ENCODE measurements at places on chromosomes 6 and 20. TPM values are rescaled to one million over a fixed set of nuclear protein-coding genes. Genes with fewer than 3 reads are reported as not detected.
A peak's percentile ranks its signal among the peaks of the same experiment; 100 is the strongest.

Gene OPRM1
- total RNA-seq, result not detected

Gene EYS
- not detected for total RNA-seq

Gene FOXC1
- not detected for total RNA-seq

Gene XKR7
- total RNA-seq, result not detected

GRCh38 chr6:169428532-169428931 is 174.9 kb upstream of the THBS2 start:
- DNase-seq, result no peak
- H3K27me3 ChIP-seq, result peaks cover 1% of the 10 kb centered on the region
- no peak overlapping the region for H3K27ac ChIP-seq
- no peaks in the 10 kb centered on the region for H3K36me3 ChIP-seq
- H3K4me1 ChIP-seq, result no peaks in the 10 kb centered on the region

DNA sequence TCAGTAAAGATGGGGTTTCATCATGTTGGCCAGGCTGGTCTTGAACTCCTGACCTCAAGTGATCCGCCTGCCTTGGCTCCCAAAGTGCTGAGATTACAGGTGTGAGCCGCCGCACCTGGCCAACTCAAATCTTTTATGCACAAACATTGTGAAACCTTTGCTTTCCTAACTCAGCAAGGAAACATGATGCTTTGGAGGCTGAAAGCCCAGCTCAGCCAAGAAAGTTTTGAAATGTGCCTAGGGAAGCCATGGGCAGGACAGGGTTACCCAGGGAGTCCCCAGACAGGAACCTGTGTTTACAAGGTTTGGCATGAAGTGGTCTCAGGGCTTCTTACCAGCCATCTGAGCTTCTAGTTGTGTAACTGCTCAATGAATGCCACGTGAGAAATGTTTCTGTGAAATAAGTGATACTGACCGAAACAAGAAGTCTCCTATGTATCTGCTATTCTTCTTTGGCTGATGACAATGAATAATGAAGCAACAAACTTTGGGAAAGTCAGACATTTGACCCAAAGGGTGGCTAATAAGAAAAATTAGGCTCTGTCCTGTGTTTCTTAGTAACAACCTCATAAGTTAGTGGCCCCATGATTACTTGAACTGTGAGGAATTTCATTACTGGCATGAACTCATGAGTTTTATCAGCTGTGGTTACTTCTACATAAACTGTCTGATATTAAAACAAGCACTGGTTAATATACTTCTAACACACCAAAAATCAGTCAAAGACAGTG is 163.5 kb downstream of the KIF6 start:
- no peak overlapping the region for H3K4me3 ChIP-seq
- no peaks in the 10 kb centered on the region for H3K36me3 ChIP-seq
- H3K27me3 ChIP-seq, result no peaks in the 10 kb centered on the region
- no peak for DNase-seq

GRCh38 chr20:43961541-43962471 is 47.2 kb downstream of the TOX2 start:
- H3K27me3 ChIP-seq, result peaks cover 28% of the 10 kb centered on the region
- no peak for DNase-seq
- no peak overlapping the region for H3K4me3 ChIP-seq
- H3K4me1 ChIP-seq, result peaks cover 48% of the 10 kb centered on the region

DNA sequence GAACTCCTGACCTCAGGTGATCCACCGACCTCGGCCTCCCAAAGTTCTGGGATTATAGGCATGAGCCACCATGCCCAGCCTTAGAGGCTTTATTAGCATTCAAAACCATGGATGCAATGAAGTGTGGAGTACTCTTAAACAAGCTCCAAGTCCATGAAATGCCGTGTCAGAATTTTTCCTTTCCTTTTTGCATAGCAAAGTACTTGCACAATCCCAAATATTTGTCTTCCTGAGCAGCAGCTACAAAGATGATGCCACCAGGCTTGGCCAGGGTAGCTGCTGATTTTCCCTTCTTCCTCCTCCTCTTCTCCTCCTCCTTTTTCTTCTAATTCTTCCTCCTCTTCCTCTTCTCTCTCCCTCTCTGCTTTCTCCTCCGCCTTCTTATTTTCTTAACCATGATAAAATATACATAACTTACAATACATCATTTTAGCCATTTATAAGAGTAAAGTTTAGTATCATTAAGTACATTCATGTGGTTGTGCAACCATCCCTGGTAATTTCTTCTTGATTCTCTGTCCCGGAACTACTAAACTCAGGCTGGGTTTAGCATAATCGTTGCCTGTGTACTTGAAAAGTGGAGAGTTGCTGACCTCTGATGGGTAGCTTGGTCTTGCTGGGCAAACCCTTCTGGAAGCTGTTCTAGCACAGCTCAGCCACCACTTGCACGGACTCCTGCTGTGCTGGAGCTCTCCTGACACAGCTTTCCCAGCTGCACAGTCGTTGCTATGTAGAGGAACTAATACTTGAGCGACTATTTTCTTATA is 20.3 kb downstream of the MUCL3 start:
- H3K27me3 ChIP-seq, result peaks cover 28% of the 10 kb centered on the region
- DNase-seq, result no peak
- H3K4me1 ChIP-seq, result peaks cover 9% of the 10 kb centered on the region
- no peak overlapping the region for H3K4me3 ChIP-seq
- H3K36me3 ChIP-seq, result no peaks in the 10 kb centered on the region

DNA sequence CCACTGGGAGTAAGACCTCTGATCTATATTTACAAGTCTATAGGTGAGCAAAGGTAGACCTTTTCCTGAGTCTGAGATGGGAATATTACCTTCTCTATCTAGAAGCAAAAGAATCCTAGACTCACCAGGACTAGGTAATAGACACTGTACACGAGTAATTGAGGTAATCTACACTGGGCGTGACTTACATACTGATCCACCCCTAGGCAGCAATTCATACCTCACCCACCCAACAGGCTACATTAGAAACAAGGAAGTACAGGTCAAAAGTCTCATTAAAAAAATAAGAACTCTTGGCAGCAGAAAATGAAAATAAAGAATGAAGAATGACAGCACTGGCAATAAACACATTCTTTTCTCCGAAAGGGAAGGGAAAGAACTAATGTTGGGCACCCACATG is 7.6 kb downstream of the CSNK2A1 start:
- H3K27ac ChIP-seq, result no peak overlapping the region
- peaks cover 82% of the 10 kb centered on the region for H3K4me1 ChIP-seq
- H3K27me3 ChIP-seq, result no peaks in the 10 kb centered on the region
- no peak for DNase-seq

GRCh38 chr6:80015839-80016435 is 11.5 kb downstream of the TTK start:
- no peaks in the 10 kb centered on the region for H3K4me1 ChIP-seq
- no peak overlapping the region for H3K4me3 ChIP-seq
- DNase-seq, result no peak
- no peak overlapping the region for H3K27ac ChIP-seq
- no peaks in the 10 kb centered on the region for H3K27me3 ChIP-seq
- H3K36me3 ChIP-seq, result peaks cover 46% of the 10 kb centered on the region

GRCh38 chr6:72977114-72977513 is 248.2 kb downstream of the KHDC1L start:
- no peak overlapping the region for H3K27ac ChIP-seq
- no peak overlapping the region for H3K4me3 ChIP-seq
- DNase-seq, result no peak
- H3K27me3 ChIP-seq, result no peaks in the 10 kb centered on the region
- peaks cover 18% of the 10 kb centered on the region for H3K36me3 ChIP-seq
- no peaks in the 10 kb centered on the region for H3K4me1 ChIP-seq

DNA sequence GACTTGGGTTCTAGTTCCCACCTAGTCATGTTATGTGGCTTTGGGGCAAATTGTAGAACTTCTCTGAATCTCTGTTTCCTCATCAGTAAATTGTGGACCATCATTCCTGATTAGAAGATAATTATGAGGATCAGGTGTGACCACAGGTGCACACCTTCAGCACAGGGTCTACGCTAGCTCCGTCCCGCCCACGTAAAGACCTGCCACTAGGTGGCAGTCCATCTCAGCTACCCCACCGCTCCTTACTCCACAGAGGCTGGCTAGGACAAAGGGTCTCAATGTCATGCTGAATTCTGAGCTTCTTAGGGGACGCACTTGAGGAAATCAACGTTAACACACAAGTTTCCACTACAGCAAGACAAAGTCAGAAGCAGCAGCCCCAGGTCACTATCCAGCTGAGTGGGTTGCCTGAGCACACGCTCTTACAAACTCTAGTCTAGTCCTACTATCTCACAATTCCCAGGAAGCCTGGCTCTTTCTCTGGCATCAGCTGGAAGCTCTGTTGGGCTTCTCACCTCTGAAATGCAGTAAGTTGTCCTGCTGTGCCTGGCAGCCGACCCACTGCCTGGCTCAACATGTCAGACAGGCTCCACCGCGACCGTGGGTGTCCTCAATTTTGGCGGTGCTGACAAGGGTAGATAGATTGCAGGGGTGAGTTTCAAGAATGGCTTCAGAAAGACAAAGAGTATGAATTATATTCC is 2.0 kb upstream of the PLCG1 start:
- H3K27ac ChIP-seq, result peak overlapping the region; percentile 17
- no peaks in the 10 kb centered on the region for H3K27me3 ChIP-seq
- peak; percentile 80 for DNase-seq
- peak overlapping the region; percentile 91 for H3K4me3 ChIP-seq
- peaks cover 22% of the 10 kb centered on the region for H3K36me3 ChIP-seq

DNA sequence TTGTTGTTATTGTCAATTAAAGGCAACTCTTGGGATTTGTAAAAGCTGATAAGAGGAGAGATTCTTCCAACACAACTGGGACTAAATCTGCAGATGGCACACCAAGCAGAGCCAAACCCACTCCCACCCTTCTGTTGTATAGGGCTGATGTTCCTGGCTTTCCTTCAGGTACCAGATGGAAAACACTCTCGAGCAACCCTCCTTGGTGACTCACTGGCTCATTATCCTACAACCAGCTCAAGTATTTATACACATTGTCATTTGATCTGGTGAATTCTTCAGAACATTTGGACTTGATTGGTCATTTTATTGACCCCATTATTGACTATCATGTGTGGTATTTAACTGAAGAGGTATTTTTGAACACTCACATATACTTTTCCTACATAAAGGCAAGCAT is 190.3 kb upstream of the PCSK2 start:
- no peak overlapping the region for H3K4me3 ChIP-seq
- no peaks in the 10 kb centered on the region for H3K36me3 ChIP-seq
- DNase-seq, result no peak
- no peak overlapping the region for H3K27ac ChIP-seq
- H3K4me1 ChIP-seq, result no peaks in the 10 kb centered on the region
- H3K27me3 ChIP-seq, result peaks cover 1% of the 10 kb centered on the region

DNA sequence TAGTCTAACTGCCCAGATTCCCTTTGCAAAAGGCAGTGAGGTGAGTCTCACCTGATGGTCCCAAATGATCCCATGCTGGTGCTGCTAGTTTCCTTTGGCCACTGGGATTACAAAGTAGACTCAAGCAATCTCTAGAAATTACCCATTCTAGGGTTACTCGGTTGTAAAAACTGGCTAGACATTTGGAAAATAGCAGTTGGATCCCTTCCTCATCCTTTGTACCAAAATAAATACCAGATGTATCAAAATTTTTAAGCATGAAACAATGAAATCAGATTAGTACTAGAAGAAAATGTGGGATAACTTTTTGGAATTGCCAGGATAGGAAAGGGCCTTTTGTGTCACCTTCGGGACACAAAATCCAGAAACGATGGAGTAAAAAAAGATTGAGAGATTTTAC is 112.9 kb upstream of the TOP1 start:
- no peak overlapping the region for H3K4me3 ChIP-seq
- no peaks in the 10 kb centered on the region for H3K4me1 ChIP-seq
- H3K27ac ChIP-seq, result no peak overlapping the region
- no peaks in the 10 kb centered on the region for H3K36me3 ChIP-seq
- H3K27me3 ChIP-seq, result no peaks in the 10 kb centered on the region

Gene OR2H1
- not detected for total RNA-seq

DNA sequence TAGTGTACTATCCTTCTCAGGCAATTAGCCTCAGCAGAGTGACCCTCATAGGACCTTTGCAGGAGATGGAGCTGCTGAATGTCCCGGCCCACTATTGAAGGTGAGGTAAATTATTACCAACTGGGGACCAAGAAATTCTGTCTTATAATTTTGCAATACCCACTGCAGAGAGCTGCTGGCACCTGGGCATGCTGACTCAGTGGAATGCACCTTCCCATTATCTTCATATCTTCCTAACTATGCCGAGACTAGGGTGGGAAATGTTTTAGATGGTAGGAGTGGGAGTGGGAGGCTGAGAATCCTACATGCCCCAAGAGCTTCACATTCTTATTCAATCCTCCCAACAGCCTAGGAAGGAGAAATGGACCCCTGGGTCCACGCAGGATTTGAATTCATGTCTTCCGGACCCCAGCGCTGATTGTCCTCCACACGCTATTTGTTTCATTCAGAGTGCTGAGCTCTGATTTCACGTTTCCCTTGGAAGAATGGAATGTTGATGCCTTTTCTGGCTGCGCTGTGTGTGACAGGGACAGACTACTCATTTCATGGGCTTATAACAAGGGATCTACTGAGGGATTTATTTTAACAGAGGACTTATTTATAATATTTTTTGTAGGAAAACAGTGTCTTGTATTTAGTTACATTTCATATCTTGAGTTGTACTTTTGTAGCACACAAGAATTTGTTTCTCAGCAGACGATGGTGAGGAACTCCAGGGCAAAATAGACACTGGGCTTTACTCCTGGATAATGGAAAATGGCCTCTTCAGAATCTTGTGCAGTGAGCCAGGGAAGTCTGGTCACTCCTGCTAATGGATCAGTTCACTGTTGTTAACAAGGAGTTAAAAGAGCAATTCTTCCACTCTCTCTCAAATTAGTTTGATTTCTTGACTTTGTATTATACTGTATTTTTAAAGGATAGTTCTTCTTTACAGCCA is 66.4 kb downstream of the FYN start:
- DNase-seq, result no peak
- no peaks in the 10 kb centered on the region for H3K27me3 ChIP-seq
- peak overlapping the region; percentile 63 for H3K4me3 ChIP-seq
- H3K27ac ChIP-seq, result peak overlapping the region; percentile 99

GRCh38 chr6:149129371-149130077 is 188.0 kb upstream of the TAB2 start:
- H3K4me3 ChIP-seq, result no peak overlapping the region
- peak overlapping the region; percentile 80 for H3K27ac ChIP-seq
- DNase-seq, result no peak
- H3K36me3 ChIP-seq, result peaks cover 11% of the 10 kb centered on the region
- H3K27me3 ChIP-seq, result no peaks in the 10 kb centered on the region
- H3K4me1 ChIP-seq, result peaks cover 44% of the 10 kb centered on the region
